ENCODE measurements at places on chromosomes 12 and 14. TPM values are rescaled to one million over a fixed set of nuclear protein-coding genes. Genes with fewer than 3 reads are reported as not detected.

Gene IFNG-AS1
- total RNA-seq = not detected

Gene PTCSC3
- total RNA-seq = not detected

Gene PTPN21
- 6.0 TPM for total RNA-seq

Gene CLEC4C
- total RNA-seq = not detected

Gene KIF5A
- 0.14 TPM for total RNA-seq

Gene CFAP54
- total RNA-seq = 0.91 TPM

Gene GPR162
- 0.70 TPM for total RNA-seq

Gene MFAP5
- 0.36 TPM for total RNA-seq

Gene OR10A7
- not detected for total RNA-seq

Gene SPIC
- total RNA-seq = not detected

Gene APEX1
- total RNA-seq = 265 TPM

Gene EPYC
- not detected for total RNA-seq

Gene GALNT6
- total RNA-seq = 4.0 TPM

Gene RNF34
- 37.0 TPM for total RNA-seq

Gene ADAM21
- 0.07 TPM for total RNA-seq
